Fibroblast of villous mesenchyme (primary cell): ENCODE measurements at places on chromosomes 5 and 9. TPM values are rescaled to one million over a fixed set of nuclear protein-coding genes. Genes with fewer than 3 reads are reported as not detected.

- DNase-seq = no peak
These were observed 74.9 kb upstream of the HMHB1 start for GRCh38 chr5:143737062-143737461.

DNA sequence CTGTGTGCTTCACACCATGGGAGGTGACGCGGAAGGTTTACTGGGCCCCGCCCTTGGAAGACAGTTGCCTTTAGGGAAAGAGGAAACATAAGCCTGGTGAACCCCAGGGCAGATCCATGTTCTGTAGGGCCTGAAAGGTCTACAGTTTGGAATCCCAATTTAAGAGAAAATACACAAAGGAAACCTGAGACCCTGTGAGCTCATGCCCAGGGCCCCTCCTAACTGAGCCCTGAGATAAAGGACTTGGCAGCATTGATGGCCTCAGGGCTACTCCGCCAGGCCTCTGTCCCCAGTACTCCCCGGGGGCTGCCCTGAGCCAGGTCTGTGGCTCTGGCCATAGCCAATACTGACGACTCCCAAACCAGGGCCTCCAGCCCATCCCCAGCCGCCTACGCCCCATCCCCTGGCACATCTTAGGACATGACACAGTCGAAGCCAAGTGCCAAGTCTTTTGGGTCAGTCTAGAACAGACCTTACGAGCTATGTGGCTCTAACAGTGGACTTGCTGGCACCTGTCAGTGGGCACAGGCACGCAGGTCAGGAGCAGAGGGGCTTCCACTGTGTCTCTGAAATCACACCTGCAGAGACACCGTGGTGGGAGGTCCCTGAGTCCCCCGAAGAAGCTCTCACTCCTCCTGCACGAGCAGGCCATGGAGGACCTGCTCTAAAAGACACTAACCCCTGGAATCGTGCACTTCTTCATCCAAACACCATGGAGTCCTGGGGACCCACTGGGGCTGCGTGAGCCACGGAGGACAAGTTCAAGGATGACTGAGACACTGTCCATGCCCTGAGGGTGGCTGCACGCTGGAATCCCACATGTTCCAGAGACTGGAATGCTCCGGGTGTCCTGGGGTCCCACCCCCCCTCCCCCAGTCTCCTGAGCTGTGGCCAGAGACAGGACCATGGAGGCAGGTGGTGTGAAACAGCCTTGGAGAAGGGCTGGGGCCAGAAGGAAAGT lies 40.3 kb upstream of the BARHL1 start:
- DNase-seq = no peak

DNA sequence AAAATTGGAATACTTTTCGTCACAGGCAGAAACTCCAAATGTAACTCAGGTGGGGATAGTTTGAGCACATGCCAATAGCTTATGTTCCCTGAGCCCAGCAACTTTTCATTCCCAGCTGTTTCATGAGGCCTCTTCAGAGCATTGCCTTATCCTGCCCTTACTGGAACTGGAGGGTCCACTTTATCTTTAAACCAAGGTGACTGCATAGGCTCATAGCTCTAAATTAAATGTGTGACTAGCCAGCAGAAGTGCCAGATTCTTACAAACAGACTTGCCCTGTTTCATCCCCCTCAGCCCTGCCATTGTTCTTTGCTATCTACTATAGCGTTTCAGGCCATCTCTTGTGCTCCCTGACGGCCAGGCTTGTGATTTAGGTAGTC lies 8.1 kb upstream of the LCP2 start:
- no peak for DNase-seq

- DNase-seq = no peak
These were observed 184.0 kb downstream of the CACNA1B start for GRCh38 chr9:138061631-138062030.

GRCh38 chr9:126643945-126644527 lies 30.3 kb downstream of the LMX1B start:
- no peak for DNase-seq

DNA sequence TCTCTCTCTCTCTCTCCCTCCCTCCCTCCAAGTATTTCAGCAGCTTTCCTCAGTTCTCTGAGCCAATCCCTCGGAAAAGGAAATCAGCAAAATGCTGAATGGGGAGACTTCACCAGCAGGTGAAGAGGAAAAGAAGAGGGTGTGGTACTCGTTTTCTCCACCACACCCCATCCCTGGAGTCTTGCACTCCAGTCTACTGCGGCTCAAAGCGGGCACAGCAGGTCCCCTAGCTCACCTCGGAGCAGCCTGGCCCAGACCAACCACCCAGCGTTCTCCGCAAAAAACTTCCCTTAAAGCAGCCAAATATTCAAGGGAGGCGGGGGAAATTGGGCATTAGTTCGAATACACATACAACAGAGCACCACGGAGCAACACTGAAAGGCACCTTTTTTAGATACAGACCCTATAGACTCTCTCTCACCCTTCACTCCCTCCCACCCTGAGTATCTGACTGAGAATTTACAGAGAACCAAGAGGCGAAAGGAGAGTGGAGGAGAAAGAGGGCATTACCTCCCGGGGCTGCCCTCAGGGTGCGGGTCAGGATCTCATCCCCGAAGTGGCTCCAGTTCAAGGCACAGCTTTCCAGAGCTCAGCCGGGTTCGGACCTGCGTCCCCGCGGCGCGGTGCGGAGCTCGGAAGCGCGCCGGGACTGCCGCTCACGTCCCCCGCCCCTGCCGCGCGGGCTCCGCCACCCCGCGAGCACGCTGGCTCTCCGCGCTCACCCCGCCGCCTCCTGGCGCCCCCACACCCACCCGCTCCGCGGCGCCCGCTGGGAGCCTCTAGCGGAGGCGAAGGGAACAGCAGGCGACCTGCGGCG lies 1638.5 kb upstream of the C9orf72 start:
- DNase-seq = peak; percentile 51

Gene DRD1
- under 0.01 TPM in 2 replicates for total RNA-seq

DNA sequence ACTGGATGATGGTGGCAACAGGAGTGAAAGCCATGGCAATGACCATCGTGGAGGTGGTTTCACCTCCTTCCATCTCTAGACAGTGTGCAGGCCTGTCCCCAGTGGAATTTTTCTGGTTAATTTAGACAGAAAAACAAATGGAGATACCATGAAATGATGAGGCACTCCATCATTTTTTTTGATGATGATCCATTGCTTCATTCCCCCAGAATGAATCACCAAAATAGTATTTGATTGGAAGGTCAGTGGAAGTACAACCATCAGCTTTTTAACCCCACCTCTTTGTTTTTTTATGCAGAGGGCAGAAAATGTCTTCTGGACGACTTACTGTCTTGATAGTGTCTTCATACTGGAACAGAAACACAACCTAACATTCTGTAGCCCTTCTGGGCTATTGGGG lies 42.6 kb upstream of the ADRA1B start:
- DNase-seq = no peak

Gene GMCL2
- not detected in 2 replicates for total RNA-seq

GRCh38 chr5:33631786-33632185 lies 191.0 kb downstream of the TARS1 start:
- DNase-seq = peak; percentile 25

DNA sequence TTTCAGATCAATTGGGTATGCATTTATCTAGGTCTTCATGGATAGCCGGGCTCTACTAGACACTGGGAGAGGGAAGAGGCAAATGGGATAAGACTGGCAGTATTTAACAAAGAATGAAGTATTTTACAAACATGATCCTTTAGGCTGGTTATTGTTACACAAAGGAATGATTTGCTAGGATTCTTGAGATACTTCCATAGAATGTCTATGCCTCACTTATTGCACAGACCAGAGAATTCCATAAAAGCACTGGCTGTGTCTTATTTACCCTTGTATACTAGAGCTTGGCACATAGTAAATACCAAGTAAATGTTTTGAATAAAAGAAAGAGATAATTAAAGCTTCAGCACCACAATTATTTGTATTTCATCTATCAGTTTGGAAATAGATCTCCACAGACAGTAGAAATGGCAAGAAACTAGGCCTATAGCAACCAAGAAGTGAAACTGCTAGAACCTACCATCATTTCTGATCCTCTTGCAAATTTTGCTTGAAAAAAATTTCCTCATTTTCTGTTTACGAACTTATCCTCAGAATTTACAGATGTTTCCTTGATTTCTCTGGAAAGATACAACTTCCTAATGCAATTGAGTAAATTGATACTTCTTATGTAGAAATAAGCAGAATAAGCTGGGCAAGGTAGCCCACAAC lies 3.8 kb downstream of the PDCD1LG2 start:
- DNase-seq = no peak

GRCh38 chr5:110880413-110880812 lies 141.6 kb downstream of the SLC25A46 start:
- DNase-seq = peak; percentile 77

Gene PLEKHG4B
- under 0.01 TPM in 2 replicates for total RNA-seq

- no peak for DNase-seq
These were observed 182.1 kb upstream of the ACTBL2 start for GRCh38 chr5:57664700-57665099.

DNA sequence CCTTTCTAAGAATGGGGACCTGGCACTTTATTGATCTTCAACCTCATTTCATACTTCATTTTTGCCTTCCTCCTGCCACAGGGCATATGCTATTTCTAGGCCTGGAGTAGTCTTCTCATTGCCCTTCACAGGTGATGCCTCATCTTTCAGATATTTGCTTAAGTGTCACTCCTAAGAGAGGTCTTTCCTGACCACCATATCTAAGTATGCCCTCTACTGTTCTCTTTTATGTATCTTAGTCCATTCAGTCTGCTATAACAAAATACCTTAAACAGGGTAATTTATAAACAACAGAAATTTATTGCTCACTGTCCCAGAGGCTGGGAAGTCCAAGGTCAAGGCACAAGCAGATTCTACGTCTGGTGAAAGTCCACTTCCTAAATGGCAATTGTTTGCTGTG lies 99.1 kb downstream of the ADAMTS6 start:
- DNase-seq = no peak

DNA sequence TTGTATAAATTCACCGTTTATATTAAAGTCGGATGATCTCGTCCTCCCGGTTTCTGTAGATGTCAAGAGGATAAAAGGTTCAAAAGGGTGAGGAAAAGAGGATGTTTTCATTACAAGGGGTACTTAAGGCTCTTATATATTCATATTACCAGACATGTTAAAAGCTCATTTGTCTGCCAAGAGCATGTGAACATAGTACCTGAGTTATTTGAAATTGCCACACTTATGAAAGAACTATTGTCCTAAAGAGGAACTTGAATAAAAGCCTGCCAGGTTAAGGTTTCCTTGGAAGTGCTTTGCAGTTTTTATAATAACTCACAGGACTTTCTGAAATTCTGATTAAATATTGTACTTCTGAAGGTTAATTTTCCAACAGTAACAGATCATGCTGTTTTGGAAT lies 1915.1 kb downstream of the MAT2B start:
- DNase-seq = no peak

DNA sequence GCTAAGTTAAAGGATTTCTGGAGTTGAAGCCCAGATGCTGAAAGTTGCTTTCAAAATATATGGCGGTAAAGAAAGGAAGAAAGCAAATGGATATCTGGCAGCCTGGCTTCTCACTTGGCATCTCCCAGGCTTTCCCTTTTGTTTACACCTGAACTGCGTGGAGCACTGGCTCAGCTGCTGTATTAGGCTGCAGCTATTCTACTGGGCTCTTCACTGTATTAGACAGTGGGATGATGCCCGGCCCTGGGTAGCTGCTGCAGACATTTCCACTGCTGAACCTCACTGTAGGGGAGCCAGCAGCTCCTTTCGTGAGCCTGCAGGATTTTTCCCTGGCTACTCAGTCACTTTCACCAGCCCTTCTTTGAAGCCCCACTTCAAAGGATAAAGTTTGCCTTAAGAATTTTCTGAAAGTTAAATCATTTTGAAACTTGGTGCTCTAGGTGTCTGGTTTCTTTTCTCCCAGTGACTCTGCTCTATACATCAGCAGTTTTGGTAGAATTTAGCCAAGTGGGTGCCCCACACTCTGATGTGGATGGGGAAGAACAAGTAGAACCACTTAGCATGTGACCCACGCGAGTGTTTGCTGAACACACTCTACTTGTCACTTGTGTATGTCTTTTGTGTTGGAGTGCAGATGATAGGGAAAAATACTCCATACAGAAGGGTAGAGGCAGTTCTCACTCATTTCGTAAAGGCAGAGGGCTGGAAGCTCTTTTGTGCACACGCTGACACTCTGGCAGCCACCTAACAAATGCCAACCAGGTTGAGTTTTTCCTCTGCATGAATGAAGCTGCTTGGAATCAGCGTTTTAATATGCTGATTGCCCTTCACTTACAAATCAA lies 49.9 kb downstream of the C9orf152 start:
- no peak for DNase-seq

GRCh38 chr9:85515021-85515420 lies 226.7 kb downstream of the AGTPBP1 start:
- DNase-seq = no peak

GRCh38 chr9:2638871-2639673 lies 17.5 kb downstream of the VLDLR start:
- no peak for DNase-seq

DNA sequence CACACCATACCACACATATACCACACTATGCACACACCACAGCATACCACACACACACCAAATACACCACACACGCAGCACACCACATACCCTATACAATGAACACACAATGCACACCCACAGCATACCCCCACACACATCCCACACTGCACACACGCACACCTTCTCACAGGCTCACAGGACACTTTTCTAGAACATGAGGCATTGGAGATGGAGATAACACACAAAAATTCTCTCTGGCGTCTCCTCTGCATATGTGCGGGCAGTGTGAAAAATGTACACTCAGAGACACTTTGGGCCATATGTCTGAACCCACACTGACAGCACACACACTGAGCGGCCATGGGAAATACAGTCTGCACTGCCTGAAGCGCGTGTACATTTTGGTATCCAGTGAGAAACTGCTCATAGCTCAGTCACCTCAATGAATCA lies 278.1 kb downstream of the GADD45G start:
- no peak for DNase-seq

Gene NEK6
- 41.9 and 43.2 TPM in 2 replicates for total RNA-seq

Gene NR2F1-AS1
- total RNA-seq = 27.6 and 30.3 TPM in 2 replicates

DNA sequence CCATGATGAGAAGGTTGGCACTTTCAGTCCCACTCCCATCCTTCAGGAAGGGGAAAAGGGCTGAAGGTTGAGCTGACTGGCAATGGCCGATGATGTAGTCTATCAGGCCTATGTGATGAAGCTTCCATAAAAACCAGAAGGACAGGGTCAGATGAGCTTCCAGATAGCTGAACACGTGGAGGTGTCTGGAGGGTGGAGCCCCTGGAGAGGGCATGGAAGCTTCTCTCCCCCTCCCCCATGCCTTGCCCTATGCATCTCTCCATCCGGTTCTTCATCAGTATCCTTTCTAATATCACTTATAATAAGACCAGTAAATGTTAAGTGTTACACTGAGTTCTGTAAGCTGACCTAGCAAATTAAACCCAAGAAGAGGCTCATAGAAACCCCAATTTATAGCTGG lies 32.6 kb upstream of the SMU1 start:
- no peak for DNase-seq

Gene ZNF608
- 2.6 and 8.4 TPM in 2 replicates for total RNA-seq

Gene PAEP
- total RNA-seq = not detected in 2 replicates

- DNase-seq = peak; percentile 54
These were observed 41.8 kb downstream of the CAST start for GRCh38 chr5:96703995-96704394.

GRCh38 chr9:131485728-131486422 lies 16.8 kb upstream of the POMT1 start:
- DNase-seq = no peak

GRCh38 chr9:87615547-87616148 lies 110.3 kb upstream of the CTSL start:
- DNase-seq = no peak
